ENCODE measurements at places on chromosomes 4 and X.

DNA sequence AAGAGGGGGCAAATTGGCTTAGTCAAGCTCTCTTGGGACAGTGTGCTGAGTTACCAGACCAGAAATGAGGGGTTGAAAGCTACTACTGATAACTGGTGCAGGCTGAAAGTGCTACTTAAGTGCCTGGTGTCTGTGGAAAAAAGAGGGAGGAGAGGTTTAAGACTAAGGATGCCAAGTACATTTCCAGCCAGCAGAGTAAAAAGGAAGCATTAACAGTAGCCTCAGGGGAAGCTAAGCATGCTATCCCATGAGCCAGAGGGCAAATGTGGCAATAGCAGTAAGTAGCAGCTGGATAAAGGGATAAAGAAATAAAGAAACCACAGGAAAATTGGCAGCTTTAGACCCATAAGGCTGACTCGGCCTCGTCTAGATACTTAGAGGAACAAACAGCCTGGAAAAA lies 196.3 kb upstream of the MAB21L2 start:
- DNase-seq, result no peak

DNA sequence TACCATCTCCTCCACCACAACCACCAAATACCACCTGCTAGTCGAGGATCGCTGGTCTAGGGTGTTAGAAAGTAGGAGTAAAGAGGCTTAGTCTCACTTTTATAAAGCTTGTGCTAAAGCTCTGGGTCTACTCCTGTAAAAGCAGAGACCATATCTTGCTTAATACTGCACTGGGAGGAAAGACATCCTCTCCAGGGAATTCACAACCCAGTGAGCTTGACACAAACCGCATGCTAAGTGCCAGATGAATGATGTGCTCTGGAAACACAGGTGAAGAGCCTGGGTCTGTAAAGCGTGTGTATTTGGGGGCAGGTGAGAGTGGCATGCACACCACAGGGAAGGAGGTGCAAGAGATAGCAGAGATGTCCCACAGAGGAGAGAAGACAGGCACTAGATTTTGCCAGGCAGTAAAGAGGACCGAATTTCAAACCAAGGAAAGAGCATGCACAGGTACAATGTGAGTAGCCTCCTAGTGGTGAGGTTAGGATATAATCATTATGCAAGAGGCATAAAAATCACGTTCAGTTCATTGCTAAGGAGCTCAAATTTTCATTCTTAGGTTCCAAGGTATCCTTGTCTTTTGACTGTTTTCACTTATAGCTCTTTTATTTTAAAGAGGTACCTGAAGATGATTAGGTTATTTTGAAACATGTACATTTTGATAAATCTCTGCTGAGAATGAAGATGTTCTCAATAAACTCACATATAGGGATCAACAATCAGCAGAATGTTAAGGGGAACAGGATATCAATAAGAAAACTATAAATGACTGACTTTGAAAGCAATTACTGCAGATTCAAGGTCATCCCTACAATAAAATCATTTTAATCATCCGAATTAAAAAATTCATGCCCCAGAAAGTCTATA lies 20.7 kb downstream of the TAPT1 start:
- DNase-seq, result no peak

DNA sequence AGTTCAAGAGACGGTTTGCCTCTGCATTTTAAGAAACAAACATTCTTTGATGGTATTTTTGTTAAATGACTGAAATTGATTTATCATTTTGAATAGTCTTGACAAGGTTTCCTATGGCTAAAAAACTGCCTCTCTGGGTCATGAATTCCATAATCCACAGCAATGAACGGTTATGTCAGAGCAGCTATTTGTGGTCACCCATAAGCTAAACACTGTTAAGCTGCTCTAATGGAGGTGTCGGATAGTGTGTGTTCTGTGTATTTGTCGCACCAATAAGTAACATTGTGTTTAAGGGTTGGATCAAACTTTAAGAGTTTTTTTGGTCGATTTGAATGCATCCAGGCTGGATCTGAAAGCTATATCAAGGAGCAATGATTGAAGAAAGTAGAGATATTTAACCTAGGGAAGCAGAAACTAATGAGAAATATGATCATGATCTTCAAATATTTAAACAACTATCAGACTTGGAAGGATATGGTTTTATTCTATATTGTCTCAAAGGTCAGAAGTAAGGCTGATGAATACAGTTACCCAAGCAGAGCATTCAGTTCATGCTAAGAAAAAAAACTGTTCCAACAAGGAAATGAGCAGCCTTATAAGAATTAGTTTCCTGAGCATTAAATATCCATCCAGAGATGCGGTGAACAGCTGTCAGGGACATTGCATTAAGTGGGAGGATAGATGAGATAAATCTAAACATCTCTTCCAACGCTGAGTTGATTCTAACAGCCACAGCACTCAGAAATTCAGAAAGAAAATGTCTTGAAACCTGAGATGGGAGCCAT lies 232.3 kb upstream of the RPS6KA3 start:
- no peak for DNase-seq

DNA sequence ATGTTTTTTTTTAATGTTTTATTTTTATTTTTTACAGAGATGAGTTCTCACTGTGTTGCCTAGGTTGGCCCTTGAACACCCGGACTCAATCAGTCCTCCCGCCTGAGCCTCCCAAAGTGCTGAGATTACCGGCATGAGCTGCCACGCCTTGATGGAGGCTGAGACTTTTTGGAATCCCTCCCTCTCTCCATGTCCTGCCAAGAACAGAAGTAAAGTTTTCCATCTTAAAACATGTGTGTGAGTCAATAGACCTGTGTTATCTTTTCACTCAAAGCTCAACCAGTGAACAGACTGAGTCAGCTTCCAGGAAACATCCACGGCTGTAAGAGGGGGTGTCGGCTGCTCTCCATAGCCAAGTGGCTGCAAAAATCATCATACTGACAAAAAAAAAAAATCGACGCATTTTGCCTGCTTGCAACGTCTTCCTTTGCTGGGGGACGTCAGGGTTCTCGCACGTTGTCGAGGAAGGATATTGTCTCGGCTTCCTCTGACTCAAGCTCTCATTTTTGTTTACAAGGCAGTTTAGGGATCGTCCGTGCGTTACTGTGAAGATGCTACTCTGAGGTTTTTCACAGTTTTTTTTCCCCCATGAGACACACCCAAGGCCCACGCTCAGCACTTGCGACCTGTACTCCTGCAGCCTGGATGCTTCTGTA lies 10.0 kb upstream of the ASMTL start:
- peak; percentile 62 for DNase-seq

DNA sequence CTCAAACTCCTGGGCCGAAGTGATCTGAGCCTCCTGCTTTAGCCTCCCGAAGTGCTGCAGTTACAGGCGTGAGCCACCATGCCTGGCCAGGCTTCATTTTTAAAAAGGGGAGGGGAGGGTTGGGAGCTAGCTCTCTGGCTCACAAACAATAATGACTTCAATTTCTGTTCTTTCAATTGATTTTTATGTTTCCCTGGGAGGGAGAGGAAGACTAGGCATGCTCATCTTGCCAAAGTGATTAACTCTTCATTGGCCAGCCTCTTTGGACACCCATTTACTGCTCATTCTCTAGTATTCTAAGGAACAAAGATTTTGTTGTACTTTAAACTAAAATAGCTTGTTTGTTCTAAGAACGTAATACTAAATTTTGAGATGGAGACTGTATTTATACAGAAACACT lies 43.4 kb upstream of the TRIM2 start:
- DNase-seq, result no peak

- no peak for DNase-seq
These were observed 174.8 kb upstream of the GLRA2 start for GRCh38 chrX:14354521-14354920.

DNA sequence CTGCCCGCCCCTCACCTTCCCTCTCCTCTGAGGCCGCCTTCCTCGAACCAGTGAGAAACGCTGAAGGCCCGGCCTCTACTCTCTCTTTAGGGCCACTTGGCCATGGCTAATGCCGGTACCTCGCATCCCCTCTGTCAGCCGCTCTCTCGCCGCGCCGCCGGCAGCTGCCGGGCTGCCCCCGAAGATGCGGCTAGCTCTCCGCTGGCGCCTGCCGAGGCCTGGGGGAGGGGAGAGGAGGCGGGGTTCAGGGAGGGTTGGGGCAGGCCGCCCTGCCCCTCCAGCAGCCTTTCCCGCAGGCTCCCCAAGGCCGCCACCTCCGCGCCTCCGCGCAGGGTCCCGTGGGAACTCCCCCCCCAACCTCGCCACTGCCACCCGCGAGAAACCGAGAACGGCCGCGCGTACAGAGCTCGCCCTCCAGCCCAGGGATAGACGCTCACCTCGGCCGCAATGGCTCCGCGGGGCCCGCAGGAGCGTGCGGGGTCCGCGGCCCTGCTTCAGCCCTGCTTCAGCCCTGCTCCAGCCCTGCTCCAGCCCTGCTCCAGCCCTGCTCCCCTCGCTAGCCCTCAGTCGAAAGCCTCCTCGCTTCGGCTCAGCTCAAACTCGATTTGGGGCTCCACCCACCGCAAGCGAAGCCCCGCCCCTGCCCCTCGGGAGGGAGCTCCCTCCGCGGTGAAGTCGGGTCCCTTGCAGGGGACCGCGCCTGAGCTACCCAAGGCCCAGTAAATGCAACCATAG lies at the start of gene HUWE1:
Gene HUWE1, minus strand, starts transcription at position 569 of the 735 bp plus-strand sequence. CDS start 32,612 bp downstream, outside the sequence.
- peak; percentile 44 for DNase-seq

- no peak for DNase-seq
These were observed 249.6 kb downstream of the SNCA start for GRCh38 chr4:89587364-89587763.

DNA sequence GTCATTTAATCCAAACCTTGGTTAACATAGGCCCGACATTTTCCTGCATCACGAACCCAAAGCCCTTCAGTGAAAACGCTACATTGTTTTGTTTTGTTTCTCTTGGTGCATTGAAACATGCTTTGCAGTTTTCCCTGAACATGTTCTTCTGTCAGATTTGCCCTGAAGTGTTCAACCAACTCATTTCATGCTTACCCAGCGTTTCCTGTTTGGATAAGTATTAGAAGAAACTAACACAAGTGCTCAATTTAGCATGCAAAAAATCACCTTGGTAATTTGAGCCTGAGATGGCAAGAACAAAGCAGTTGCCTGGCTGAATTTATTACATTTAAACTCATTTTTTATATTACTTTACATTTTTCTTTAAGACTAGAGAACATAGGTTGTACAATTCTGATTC lies 160.1 kb upstream of the VCX3A start:
- no peak for DNase-seq

DNA sequence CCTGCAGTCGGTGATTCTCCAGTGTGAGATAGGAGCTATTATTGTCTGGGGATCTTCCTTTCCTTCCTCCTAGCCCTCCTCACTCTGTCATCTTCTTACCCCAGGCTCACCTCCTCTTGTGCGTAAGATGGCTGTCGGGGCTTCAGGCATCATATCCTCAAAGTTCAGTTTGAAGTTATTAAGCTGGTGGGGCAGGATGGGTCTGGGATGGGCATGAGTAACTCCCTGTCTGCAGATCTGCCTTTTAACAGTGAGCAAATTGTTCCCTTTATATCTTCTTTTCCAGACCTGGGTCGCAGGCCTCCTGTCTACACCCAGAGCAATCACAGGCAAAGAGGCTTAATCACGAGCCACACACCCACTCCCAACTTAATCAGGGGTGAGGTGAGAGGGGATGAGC lies 900 bp upstream of the MTMR1 start:
- no peak for DNase-seq

GRCh38 chrX:44240036-44240435 lies 103.4 kb downstream of the EFHC2 start:
- no peak for DNase-seq

- peak; percentile 69 for DNase-seq
These were observed 1.1 kb upstream of the MFAP3L start for GRCh38 chr4:170027181-170027829.

DNA sequence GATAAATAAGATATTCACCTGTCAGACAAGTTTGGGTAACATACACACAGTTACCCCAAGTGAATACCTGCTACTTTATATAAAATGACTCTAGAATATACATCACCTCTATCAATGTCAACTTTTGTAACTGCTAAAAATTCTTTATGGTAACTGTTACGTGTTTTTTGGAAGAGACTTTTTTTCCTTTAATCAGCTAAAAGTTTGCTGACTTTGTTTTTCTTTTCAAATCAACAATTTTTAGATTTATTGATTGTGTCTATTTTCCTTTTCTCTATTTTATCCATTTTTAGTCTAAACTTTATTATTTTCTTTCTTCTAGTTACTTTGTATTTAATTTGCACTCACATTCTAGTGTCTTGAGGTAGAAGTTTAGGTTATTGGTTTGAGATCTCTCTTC lies 1106.6 kb upstream of the LCORL start:
- DNase-seq, result no peak

DNA sequence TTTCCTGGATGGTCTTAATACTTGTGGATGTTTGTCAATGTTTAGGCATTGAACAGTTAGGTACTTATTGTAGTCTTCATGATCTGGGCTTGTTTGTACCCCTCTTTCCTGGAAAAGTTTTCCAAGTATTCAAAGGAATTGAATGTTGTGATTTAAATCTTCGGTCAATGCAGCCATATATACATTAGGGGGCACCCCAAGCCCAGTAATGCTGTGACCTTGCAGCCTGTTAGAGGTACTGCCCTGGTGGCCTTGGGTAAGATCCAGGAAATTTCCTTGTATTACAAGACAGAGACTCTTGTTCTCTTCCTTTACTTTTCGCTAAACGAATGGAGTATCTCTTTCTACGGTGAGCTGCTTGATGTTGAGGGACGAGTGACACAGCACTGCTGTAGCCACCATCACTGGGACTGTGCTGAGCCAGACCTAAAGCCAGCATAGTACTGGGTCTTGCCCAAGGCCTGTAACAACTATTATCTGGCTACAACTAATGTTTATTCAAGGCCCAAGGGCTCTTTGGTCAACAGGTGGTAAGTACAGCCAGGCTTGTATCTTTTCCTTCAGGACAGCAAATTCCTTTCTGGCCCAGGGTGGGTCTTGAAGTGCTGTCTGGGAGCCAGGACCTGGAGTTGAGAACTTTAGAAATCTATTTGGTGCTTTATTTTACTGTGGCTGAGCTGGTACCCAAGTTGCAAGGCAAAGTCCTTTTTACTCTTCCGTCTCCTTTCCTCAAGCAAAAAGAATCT lies 118.3 kb upstream of the ATOH1 start:
- no peak for DNase-seq

DNA sequence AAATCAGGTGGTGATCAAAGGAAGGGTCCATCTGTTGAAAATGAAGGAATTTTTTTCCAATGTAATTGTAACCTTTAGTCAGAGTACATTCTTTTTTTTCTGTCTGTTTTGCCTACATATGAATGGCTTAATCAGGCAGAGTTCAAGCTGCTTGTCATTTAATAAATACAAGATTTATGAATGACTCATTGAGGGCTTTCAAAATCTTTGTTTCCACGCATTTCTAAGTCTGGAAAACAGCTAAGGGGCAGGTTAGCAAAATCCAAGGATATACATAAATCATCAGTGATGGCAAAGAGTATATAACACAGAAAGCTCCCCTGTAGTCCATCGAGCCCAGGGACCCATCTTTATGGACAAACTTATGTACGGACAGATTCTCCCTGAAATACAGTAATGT lies 1.8 kb downstream of the CA5B start:
- DNase-seq, result no peak

- DNase-seq, result no peak
These were observed 3.7 kb upstream of the CCNQ start for GRCh38 chrX:153602601-153603000.

GRCh38 chrX:39397561-39398199 lies 596.4 kb downstream of the MID1IP1 start:
- no peak for DNase-seq

Measured in stimulated activated CD4-positive, alpha-beta T cell treated with anti-CD3 and anti-CD28 coated beads, Interleukin-1b, Interleukin-23, amount 100 ng/mL, for 1 hour (primary cell).